Esophagus muscularis mucosa (tissue), 4 donors: ENCODE measurements at places on chromosomes 12 and 14.

GRCh38 chr12:113097716-113098440 is 37.7 kb downstream of the RASAL1 start:
- DNase-seq = no peak

DNA sequence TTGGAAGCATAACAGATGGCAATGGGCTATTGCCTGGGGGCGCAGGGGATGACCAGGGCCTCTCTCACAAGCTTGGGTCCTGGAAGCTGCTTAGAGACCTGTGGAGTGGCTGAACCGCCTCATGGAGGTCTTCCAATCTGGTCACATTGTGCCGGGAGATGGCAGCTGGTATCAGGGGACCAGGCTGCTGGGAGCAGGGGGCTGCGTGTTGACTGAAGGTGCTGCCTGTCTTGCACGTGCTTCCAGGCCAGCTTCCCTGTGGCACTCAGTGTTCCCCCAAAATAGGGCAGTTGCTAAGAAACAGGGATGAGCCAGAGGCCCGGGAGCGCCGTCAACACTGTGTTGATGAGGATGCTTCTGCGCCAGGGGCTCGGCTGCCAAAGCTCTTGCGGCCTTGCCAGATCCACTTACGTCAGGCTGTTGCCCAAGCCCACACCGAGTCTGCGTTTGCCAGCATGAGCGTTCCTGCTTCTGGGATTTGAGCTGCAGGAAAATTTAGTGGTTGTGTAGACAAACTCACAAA is 39.8 kb downstream of the ELK3 start:
- peak; percentile 97 for DNase-seq

- no peak for DNase-seq
These were observed 6.5 kb downstream of the KRT86 start for GRCh38 chr12:52280796-52281560.

DNA sequence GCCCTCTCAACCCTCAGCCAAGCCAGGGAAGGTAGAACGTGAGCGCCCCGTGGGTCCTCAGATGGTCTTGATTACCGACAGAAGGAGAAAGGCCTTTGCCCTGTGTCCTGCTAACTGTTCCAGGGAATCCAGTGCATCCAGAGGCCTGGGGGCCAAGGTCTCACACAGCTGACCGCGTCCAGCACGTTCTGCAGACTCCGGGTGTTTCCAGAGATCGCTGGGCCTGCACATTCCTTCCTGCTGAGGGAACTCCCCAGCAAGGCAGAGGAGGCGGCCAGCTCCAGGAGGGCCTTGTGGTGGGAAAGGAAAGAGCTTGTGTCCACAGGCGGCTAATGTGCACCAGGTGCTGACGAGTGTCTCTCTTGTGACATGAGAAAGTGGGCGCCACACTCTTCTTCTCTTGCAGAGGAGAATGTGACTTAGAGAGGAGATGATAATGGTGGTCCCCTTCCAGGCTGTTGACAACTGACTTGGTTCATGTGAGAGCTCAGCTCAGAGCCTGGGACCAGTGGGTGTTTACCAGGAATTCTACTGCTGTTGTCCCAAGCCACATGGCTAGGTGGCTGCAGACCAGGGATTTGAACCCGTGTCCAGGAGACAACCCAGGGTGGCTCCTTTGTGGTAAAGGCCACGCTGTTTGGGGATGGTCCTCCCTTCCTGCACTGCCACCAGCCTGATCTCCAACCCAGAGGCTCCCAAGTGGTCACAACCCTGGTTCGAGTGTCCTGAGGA is 46.8 kb upstream of the DLK1 start:
- DNase-seq = no peak

DNA sequence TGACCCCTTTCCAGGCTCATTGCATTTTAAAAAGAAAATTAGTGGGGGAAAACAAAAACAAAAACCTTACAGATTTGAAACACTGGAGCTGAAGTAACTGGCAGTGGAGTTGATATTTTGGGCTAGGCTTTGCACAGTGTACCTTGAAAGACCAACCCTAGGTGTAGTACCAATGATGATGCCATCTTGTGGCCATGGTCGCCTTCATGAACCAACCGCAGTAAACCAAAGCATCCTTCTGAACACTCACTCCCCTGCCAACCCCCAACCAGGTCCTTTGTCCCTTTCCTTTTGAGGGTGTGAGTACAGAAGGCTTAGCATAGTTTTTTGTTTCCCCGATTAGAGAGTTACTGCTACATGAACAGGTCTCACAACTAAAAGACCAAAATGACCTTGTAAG is 5.9 kb downstream of the TOMM20L start:
- DNase-seq = no peak

DNA sequence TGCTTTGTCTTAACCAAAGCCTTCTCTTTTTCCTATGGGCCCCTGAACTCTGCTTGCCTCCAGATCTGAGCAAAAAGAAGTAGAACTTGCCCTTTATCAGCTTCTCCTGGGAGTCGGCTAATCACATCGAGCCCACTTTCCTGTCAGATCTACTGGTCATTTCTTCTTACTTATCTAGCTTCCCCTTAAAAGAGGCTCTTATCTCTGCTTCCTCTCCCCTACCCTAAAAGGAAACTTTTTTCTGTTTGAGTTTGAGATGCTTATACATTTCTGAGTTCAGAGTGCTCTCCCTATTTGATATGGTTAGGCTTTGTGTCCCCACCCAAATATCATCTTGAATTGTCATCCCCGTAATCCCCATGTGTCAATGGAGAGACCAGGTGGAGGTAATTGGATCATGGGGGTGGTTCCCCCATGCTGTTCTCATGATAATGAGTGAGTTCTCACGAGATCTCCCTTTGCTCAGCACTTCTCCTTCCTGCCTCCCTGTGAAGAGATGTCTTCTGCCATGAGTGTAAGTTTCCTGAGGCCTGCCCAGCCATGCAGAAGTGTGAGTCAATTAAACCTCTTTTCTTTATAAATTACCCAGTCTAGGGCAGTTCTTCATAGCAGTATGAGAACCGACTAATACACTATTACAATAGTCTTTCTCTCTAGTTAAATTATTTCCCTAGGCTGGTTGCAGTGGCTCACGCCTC is 114.7 kb upstream of the AMN1 start:
- no peak for DNase-seq

DNA sequence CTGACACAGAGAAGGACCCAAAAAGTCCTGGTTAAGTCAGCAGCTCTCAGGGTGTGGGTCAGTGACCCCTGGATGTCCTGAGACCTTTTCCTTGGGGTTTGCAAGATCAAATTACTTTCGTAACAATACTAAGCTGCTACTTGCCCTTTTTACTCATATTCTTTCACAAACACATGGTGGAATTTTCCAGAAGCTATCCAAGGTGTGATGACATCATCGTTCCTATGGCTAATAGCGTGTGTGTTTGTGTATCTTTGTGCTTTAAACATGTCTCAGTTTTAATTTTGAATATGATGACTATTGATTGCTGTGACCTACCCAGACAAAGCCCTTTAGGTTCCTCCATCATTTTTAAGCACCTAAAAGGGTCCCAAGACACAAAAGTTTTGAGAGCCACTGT is 176.2 kb downstream of the PHETA1 start:
- DNase-seq = no peak

GRCh38 chr12:66860752-66861750 is 182.2 kb upstream of the GRIP1 start:
- DNase-seq = no peak

- no peak for DNase-seq
These were observed 427 bp upstream of the TMEM120B start for GRCh38 chr12:121712190-121712460.

DNA sequence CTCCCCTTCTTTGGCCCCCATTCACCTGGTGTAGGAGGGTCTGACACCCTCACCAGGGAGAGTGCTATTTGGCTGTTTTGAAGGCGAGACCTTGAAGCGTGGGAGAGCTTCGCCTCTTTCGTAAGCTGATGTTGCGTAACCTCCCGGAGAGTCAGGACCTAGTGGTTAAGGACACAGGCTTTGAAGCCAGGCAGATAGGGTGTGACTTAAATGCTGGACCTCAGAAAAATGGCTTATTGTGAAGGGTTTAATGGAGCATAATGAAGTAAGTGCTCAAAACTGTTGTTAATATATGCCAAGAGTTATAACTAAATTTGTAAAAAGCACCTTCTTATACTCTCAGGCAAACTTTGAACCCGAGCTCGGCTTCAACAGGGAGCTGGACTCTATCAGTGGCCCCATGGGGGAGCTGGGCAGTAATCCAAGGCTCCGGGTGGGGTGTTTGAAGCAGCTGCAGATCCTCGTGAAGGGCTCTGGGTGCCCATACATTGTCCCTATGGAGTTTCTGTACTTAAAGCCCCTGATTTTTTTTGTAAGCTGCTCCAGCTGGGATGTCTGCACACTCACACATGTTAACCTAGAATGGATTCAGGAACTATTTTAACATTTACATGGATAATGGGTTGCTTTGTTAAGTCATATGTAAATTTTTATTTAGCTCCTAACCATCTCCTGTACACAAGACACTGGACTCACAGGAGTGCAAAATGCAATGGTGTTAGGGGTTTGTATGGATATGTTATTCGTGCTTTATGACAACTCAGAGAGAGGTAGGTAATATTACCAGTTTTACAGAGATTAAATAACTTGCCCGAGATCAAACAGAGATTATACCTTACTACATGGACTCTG is 26.0 kb downstream of the PPFIBP1 start:
- peak; percentile 95 for DNase-seq

DNA sequence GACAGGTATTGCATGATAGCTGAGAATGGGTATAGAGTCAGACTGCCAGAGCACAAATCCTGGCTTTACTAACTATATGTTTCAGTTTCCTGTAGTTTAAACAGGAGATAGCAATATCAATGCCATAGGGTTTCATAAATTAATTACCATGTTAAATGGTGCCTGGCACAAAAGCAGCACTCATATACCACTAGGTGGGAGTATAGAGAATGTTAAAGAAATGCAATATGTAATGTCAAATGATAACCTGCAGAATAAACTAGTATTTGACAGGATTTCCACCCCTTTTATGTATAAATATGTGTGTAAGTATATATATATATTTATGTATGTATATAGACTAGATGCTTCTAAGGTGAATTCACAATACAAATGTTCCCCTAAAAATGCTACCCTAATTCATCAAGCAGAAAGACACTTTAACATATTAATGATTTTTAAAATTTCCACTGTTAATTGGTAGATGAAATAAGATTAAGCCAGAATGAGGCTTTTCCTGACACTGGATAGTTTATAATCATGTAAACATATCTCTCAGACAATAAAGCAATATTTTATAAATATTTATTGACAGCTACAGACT is 8.6 kb downstream of the WDR89 start:
- no peak for DNase-seq

DNA sequence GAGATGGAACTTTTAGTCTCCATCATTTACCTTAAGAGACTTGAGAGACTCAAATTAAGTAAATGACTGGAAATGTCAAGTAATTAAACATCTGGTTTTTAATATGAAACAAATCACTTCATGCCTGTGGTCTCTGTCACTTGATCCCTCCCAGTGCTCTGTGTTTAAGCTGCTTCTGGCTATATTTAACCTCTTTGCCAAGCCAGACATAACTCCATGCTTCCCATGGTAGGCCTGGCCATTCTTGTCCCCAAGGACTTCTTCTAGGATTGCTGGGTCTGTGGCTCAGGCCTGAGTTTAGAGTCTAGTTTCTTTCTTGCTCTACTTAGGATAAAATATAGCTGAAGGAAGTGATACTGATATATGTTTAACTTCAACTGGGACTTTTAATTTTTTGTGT is 1013.6 kb downstream of the FLRT2 start:
- no peak for DNase-seq

GRCh38 chr14:74942608-74943007 is 12.8 kb downstream of the PGF start:
- no peak for DNase-seq

- DNase-seq = no peak
These were observed 273.6 kb upstream of the BTG1 start for GRCh38 chr12:92419201-92419600.

DNA sequence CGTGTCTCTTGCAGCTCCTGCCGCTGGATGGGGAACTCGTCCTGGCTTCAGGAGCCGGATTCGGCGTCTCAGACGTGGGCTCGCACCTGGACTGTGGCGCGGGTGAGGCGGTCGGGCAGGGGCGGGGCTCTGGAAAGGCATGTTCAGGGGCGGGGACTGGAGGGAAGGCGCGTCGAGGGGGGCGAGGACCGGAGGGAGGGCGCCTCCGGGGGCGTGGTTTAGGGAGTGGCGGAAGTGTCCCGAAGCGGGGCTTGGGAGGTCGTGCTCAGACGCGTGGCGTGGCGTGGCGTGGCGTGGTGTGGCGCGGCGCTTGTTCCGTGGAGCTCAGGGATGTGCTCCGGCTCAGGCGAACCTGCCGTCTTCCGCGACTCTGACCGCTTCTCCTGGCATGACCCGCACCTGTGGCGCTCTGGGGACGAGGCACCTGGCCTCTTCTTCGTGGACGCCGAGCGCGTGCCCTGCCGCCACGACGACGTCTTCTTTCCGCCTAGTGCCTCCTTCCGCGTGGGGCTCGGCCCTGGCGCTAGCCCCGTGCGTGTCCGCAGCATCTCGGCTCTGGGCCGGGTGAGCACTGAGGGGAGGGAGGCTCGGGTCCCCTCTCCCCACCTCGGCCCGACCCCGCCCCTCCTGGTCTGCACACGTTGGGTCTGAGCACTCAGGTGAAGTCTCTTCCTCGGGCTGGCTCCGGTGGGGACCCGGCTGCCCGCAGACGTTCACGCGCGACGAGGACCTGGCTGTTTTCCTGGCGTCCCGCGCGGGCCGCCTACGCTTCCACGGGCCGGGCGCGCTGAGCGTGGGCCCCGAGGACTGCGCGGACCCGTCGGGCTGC is 6.2 kb downstream of the AMN start:
- no peak for DNase-seq

DNA sequence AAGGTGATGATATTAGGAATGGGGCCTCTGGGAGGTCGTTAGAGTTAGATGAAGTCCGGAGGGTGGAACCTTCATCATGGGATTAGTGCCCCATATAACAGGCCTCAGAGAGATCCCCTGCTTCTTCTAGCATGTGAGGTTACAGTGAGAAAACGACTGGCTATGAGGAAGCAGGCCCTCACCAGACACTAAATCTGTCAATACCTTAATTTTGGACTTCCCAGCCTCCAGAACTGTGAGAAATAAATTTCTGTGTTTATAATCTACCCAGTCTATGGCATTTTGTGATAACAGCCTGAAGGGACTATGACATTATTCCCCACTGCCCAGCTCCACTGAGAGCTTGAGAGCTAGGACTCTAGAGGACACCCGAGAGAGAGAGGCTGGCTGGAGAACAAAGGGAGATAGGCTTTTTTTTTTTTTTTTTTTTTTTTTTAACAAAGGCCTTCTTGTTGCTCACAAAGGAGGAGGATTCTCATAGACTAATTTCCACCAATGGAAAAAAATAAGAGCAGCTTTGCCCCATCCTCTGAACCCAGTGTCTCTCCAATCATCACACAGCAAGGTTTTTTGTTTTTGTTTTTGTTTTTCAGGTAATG is 87.8 kb upstream of the EEA1 start:
- DNase-seq = no peak

DNA sequence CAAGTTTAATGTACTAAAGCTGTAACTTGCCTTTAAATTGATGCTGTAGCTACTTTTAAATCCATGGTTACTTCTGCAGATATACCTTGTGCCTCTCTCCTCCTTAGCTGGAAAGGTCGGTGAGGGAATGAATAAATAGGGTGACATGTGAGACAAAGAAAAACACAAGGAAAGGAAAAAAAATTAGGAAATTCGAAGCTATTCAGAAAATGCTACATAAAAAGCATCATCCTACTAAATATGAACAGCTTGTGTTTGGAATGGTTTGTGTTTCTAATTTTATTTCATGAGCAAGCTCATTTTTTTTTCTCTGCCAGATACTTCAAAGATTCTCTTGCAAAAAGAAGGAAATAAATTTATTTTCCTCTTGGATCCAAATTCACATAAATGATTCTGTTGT is 186.3 kb upstream of the NUDT4 start:
- no peak for DNase-seq
